ENCODE measurements at places on chromosomes 5 and 9. TPM values are rescaled to one million over a fixed set of nuclear protein-coding genes. Genes with fewer than 3 reads are reported as not detected.

GRCh38 chr9:36488389-36488756 is 84.3 kb upstream of the MELK start:
- DNase-seq: no peak

DNA sequence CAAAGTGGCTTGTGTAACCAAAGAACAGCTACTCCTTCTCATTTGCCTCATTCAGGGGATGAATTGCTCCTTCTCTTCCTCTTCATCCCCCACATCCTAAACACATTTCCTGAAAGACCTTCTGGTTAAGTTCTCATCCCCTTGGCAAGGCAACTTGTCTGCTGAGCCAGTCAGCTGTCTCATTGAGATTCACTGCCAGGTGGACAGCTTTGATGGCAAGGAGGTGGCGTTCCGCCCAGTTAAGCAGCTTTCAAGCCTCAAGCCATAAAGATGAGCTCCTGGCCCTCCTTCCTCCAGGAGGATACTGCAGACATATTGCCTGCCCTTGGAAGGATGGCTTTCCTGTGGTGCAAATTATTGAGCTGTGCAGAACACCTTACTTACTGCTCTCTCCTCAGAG is 448.6 kb upstream of the MPDZ start:
- DNase-seq: no peak

- peak; percentile 31 for DNase-seq
These were observed 45.7 kb upstream of the FAM170A start for GRCh38 chr5:119583684-119584083.

GRCh38 chr9:74683322-74683721 is 186.2 kb downstream of the RORB start:
- no peak for DNase-seq

- DNase-seq: no peak
These were observed 4.3 kb downstream of the FYB1 start for GRCh38 chr5:39214912-39215709.

GRCh38 chr5:103472265-103472664 is 90.3 kb downstream of the NUDT12 start:
- peak; percentile 31 for DNase-seq

- DNase-seq: no peak
These were observed 52.8 kb upstream of the GRHPR start for GRCh38 chr9:37369671-37370070.

DNA sequence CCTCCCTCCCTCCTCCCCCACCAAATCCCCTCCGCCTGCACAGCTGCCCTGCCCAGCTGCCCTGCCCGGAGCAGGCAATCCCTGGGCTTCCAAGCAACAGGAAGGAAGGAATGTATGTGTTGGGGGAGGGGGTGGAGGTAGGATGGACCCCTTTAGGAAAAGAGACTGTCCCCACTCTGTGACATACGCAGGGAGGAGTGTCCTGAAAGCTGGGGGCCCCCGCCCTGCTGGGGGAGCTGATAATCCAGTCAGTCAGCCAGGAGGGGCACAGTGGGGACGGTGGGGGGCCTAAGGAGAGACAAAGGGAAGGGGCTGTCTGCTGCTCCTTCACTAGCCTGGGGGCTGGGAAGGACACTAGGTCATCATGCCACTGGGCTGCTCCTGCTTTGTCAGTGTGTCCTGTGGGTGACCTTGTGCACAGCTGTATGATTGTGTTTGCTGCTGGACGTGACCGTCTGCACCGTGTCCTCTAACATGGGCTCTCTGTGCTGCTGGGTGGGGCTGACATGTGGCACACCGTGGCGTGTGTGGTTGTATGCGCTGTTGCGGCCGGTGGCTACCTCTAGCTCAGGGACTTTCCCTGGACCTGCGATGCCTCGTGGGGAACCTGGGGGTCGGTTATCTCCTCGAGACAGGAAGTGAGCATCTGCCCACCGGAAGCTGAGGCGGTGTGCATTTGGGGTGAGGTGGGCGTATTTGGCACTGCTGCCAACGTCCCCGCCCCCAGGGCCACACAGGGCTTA is 3.0 kb downstream of the N4BP3 start:
- no peak for DNase-seq

DNA sequence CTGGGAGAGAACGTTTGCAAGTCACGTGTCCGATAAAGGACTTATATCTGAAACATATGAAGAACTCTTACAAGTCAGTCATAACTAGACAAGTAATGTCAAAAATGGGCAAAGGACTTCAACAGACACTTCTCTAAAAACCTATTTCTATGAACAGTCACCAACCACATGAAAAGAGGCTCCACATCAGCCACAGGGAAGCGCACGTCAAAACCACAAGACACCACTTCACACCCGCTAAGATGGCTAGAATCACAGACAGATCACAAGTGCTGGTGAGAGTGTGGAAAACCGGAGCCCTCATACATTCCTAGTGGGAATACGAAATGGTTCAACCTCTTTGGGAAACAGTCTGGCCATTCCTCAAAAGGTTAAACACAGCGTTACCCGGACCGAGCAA is 11.5 kb upstream of the CARD9 start:
- no peak for DNase-seq

- peak; percentile 46 for DNase-seq
These were observed 190.5 kb downstream of the PCSK1 start for GRCh38 chr5:96242571-96242970.

- DNase-seq: no peak
These were observed 564.7 kb downstream of the PDE4D start for GRCh38 chr5:59328709-59329296.

DNA sequence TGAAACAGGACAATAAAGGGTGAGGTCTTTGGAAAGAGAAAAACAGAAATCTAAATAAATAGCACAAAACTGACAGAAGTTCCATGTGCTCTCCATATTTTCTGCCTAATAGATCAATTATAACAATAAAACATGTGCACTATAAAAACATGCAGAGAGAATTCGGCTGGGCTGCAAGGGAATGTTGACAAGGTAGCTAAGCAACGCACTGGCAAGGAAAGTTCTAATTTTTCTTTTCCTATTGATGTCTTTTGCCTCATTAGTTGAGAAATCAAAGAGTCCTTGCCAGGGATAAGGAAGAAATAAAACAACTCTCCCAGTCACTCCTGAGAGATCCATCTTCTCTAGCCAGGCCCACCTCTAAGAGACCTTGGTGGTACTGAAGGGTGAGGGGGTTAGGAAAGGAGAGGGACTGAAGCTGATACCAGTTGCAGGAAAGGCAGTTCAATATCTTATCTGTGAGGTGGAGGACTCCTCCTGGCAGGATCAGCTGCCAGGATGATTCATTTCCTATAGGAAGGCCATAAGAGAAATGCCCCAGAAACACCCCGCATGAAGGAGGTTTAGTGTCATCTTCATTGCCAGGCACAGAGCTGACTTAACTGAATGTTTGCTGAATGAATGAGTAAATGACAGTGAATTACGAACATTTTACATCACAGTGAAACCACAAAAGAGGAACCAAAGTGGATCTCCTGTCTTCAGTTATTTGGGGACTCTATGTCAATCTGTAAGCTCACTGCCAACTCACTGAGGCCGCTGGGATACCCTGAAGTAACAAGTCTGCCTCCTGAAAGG is 63.7 kb upstream of the IFNK start:
- DNase-seq: peak; percentile 34

DNA sequence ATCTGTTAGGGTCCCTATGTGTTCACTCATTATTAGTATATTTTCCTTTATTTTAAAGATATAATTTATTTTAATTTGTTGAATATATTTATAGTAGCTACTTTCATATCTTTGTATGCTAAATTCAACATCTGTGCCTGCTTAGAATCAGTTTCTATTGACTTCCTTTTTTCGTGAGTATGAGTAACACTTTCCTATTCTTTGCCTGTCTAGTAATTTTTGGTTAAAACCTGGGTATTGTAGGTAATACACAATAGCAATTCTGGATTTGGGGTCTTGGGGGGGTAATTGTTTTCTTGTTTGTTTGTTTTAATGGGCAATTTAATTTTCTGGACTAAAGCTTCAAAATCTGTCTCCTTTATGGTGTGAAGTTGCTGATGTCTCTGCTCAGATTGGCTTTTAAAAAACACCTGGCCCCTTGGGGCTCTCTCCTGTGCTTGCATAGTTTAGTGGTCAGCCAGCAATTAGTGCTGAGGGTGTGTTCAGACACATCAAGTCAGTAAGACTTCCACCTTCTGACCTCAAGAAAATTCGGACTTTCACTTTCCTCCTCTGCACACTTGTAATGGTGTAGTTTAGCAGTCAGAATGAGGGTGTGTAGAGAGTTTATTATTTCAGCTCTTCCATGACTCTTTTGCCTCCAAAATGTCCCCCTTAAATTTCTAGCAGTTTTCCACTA is 124.4 kb upstream of the MAP1B start:
- DNase-seq: no peak

DNA sequence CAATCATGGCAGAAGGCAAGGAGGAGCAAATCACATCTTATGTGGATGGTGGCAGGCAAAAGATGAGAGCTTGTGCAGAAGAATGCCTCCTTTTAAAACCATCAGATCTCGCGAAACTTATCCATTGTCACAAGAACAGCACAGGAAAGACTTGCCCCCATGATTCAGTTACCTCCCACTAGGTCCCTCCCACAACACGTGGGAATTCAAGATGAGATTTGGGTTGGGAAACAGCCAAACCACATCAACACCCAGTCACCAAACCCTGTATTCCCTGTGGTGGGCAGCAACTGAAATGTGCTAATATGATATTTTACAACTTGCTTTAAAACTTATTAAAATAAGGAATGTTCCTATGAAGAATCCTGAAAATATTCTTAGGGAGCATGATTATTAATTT is 54.2 kb downstream of the RASGRF2 start:
- DNase-seq: no peak

GRCh38 chr5:19104948-19105347 is 883.1 kb downstream of the CDH18 start:
- no peak for DNase-seq

DNA sequence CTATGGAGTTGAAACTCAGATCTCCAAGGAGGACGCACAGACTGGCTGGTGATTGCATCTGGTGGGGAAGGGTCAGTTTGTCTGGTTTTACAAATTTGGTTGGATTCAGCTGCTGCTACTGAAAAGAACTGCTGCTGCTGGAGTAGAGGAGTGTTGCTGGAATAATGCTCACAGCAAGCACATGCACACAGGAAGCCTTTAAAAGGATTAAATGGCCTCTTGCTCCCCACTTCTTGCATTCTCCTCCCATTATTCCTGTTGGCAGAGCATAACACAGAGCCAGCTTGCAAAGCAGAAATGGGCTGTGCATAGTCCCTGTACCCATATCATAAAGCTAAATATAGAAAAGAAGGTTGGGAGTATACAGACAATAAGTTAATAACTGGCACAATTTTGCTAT is 16.6 kb downstream of the ZNF474 start:
- no peak for DNase-seq

DNA sequence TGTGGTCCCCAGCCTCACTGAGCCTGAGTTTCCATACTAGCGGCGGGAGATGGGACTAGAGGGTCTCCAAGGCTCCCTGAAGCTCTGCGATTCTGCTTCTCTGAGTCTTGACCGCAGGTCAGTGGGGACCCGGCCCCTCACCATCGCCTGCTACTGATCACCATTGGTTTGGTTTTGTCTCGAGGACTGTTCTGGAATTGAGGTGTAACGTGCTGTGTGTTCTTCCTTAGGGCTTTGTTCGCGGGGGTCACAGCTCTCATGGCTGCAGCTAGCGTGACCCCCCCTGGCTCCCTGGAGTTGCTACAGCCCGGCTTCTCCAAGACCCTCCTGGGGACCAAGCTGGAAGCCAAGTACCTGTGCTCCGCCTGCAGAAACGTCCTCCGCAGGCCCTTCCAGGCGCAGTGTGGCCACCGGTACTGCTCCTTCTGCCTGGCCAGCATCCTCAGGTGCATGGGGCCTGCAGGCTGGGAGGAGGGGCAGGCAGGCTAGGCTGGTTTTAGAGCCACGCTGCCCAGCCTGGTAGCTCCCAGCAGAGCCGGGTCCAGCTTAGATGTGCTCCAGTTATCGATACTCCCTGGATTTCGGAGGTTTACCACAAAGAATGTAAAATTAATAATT is 12.3 kb downstream of the TRAF2 start:
- no peak for DNase-seq

GRCh38 chr5:137847687-137848086 is 20.0 kb upstream of the MYOT start:
- no peak for DNase-seq

DNA sequence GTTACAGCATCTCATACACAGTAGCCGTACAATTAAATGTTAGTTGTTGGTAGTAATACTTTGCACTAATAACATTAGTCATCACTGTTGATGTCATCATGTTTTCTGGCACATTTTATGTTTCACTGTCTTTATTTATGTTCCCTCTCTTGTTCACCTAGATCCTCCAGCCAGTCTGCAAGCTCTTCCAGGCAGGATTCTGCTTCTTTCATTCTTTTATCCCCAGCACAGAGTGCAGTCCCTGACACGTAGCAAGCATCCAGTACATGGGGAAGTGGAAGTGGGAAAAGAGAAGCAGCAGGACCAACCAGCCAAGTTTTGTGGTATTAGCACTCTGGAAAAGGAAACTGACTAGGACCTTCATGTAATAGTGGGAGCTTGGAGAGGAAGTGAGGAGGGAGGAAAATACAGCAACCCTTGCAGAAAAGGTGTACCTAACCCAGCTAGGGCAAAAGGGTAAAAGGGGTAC is 89.7 kb upstream of the SLC44A1 start:
- peak; percentile 62 for DNase-seq

- no peak for DNase-seq
These were observed 31.0 kb upstream of the NR3C1 start for GRCh38 chr5:143434261-143435209.

DNA sequence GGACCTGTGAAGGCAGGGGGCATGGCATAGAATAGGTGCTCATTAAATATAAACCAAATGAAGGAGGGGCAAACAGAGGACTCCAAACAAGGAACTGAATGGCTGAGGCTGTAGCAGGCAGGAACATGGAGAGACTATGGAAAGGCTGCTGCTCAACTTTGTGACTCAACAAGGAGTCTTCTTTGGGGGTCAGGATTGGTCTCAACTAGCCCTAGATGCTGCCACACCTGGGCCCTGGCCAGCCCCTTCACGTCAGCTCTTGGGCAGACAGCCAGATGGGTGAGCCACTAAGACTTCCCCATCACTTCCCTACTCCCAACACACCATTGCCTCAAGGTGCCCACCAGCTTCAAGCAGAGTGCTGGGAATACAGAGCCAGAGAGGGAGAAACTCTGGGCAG is 11.0 kb downstream of the RPP25L start:
- no peak for DNase-seq

MCIDAS gene
- not detected for polyA plus RNA-seq

WDR38 gene
- polyA plus RNA-seq: not detected

RFESD gene
- polyA plus RNA-seq: 4.6 TPM

WWC1 gene
- 1.2 TPM for polyA plus RNA-seq

CCDC180 gene
- 0.22 TPM for polyA plus RNA-seq

OBP2B gene
- not detected for polyA plus RNA-seq

PCDH12 gene
- polyA plus RNA-seq: 0.36 TPM

MARCOL gene
- not detected for polyA plus RNA-seq

TYRP1 gene
- not detected for polyA plus RNA-seq
